ENCODE measurements at places on chromosomes 2 and 18.

GRCh38 chr2:63814114-63814513, 27.6 kb upstream of the UGP2 start:
- no peak for DNase-seq

- DNase-seq: no peak
Observed at GRCh38 chr2:64780041-64780440, 126.3 kb upstream of the SERTAD2 start.

DNA sequence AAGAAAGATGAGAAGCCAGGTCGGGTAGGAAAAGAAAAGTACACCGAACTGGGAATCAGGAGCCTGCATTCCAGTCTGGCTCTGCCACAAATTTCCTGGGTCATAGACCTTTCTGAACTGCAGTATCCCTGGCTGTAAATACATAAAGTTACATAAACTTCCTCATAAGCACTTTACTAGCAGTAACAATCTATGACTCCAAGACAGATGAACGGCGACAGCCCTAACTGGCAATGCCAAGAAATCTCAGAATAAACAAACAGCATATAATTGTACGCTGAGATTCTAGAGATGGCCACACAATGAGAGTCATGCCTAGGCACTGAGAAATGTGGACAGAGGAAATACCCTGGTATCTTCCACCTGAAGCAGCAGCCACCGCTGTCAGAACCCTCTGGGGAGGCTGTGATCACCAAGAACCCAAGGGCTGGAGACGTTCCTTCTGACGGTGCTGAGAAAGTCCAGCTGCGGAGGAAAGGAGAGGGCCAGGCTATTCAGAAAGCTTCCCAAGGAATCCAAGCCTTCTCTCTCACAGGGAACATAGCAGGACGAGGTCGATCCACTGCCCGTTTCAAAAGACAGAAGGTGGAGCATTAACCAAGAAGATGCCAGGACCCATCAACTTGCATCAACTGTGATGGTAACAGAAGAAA, 89.3 kb upstream of the SLC66A3 start:
- DNase-seq: no peak

- no peak for DNase-seq
Observed at GRCh38 chr2:8918412-8918811, 81.0 kb upstream of the KIDINS220 start.

- no peak for DNase-seq
Observed at GRCh38 chr2:7497178-7497577, 580.0 kb downstream of the RNF144A start.

DNA sequence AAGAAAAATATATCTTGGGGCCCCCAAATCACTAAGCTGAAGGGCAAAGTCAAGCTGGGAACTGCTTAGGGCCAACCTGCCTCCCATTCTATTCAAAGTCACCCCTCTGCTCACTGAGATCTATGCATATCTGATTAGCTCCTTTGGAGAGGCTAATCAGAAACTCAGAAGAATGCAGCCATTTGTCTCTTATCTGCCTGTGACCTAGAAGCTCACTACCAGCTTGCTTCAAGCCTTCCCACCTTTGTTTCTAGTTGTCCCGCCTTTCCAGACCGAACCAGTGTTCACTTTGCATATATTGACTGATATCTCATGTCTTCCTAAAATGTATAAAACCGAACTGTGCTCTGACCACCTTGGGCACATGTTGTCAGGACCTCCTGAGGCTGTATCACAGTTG, 479.4 kb downstream of the METTL4 start:
- no peak for DNase-seq

GRCh38 chr2:65491381-65491905, 59.0 kb upstream of the SPRED2 start:
- DNase-seq: no peak

- no peak for DNase-seq
Observed at GRCh38 chr2:36675579-36676282, 20.8 kb upstream of the VIT start.

DNA sequence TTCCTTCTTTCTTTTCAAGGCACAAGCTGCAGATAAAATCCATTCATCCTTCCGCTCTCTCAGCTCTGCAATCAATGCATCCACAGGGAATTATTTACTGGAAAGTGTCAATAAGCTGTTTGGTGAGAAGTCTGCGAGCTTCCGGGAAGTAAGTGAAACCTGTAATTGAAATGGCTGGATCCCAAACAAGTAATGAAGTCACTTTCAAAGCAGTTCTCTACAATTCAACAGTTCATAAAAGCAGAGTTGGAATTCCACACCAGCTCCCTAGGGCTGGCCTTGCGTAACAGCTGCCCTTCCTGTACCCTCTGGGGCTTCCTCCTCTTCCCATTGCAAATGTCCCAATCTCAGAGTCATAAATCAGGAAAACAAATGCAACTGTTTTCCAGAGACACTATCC, 9.6 kb downstream of the SERPINB2 start:
- no peak for DNase-seq

Measured in stimulated activated CD4-positive, alpha-beta T cell treated with anti-CD3 and anti-CD28 coated beads, Interleukin-4, amount 100 ng/mL, for 48 hours (primary cell).